ENCODE measurements at places on chromosomes 3 and 15.

GRCh38 chr3:160676547-160677303, at the start of gene ARL14:
ARL14 (plus strand) TSS chr3:160677160; CDS start chr3:160677347, 187 bp downstream.
- DNase-seq: no peak

GRCh38 chr3:140845882-140846281, 95.8 kb upstream of the SLC25A36 start:
- no peak for DNase-seq

- DNase-seq: no peak
Measured at GRCh38 chr15:66132251-66132816, 121.2 kb downstream of the MEGF11 start.

DNA sequence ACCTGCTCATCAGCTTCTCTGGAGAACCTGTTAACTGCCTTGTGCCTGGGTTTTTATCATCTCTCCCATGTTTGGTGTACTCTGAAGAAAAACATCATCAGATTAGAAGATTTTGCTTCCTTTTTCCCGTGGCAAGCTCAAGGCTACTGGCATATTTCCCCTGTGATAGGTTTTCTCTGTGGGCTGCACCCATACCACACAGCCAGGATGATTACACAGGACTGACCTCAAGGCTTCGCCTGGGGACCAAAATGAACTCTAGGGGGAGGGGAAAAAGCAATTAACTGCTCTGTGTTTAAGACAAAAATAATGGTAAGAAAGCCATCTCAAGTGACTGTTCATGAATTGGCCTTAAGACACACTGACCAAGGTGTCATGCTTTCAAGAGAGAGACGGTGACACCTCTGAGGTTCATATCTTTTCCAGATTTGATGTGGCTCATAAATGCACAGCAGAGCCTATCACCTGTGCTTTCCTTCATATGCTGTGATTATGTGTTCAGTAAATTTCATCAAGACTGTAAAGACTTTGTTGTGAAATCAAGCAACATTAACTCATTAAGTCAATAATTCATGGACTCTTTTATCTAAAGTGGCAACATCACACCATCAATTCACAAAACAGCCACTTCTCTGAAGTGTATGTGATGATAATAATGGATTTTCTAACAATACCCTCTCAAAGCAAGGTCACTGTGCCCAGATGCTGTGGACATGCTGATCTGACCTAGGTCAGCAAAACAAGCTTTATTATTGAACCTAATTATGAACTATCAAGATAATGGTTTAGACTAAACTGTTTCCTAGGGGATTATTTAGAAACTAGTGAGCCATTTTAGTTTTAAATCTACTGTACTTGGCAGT, 427.9 kb downstream of the WDR72 start:
- no peak for DNase-seq

GRCh38 chr15:48896869-48897814, 19.2 kb downstream of the EID1 start:
- no peak for DNase-seq

GRCh38 chr15:42891569-42891968, 29.0 kb downstream of the TTBK2 start:
- no peak for DNase-seq

DNA sequence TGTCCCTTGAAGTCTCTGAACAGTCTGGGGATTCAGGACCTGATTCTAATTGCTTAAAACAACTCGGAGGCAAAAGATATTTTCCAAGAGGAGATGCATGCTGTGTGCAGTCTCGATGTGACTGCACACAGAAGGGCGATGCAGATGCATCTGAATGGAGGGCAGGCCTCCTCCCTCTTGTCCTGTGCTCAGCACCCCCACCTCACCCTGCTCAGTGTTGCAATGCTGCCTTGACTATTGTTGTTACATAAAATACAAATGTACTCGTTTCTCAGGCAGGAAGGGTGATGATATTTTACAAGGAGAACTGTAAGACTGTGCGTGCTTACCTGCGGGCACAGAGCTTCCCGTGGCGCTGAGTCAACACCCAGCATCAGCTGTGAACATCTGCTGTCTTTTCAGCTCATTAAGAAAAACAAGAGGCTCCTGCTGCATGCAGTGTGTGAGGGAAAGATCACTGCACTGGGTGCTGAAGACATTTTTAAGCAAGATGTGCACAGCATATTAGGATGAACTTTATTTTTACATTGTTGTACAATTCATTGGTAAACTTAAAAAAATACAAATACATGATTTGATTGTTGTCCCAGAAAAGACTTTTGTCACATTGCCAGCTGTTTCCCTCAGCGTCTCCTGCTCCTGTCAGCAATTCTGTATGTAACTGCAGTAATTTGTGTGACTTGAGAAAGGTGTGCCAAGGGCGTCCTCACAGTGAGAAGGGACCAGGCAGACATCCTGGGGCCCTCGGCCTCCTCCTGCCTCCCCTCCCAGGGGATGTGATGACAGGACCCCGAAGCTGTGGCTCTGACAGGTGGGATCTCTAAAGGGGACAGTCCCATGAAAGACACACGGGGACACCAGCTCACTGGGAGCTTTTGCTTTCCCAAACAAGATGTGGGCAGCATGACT, 56.3 kb upstream of the RPL32 start:
- DNase-seq: no peak

GRCh38 chr3:46400000-46400734, 6.7 kb downstream of the CCR5AS start:
- no peak for DNase-seq

DNA sequence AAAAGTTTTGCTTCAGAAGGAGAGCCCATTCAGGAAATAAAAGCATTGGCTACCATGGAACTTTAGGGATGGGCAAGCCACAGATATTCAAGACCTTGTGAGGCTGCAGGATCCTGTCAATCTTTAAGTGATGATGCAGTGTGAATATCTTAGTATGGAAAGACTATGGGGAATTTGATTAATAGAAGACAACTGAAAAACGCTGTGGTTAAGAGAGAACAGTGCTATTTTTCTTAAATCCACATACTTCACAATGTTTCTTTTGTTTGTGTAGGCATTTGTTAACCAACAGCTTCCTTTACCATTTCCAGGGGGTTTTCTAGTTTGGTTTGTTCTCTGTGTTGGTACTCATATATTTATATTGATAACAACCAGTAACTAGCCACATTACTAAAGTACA, 90.3 kb downstream of the TMEM212 start:
- no peak for DNase-seq

DNA sequence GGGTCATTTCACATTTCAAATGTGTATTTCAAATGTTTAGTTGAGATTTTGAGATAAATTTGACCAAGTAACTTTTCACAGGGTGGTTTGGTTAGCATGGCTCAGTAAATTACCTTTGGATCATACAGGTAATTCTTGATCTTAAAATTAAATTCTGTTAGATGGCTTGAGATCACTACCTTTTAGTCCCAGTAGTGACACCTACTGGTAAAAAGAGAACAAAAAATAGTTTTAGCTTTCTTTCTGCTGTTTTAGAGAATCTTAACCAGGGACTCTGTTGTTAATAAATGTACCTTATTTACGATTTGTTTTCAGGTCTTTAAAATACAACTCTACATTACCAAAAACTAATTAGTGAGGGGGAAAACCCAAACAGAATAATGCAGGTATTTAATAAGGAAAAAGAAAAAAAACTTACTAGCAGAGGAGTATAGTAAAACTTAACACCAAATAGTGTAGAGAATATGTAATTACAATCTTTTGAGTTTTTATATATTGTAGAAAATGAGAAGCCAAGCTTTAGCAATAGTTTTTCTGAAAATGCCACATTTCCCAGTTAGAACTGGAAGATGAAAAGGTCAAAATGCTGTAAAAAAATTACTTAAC, 620.3 kb upstream of the AGTR1 start:
- DNase-seq: no peak

- DNase-seq: no peak
Measured at GRCh38 chr3:14522768-14523167, 17.4 kb downstream of the GRIP2 start.

GRCh38 chr3:131716007-131716406, 213.2 kb upstream of the MRPL3 start:
- DNase-seq: no peak

GRCh38 chr3:30156586-30157498, 449.6 kb upstream of the TGFBR2 start:
- no peak for DNase-seq

GRCh38 chr3:2516762-2517441, 418.2 kb downstream of the CNTN4 start:
- DNase-seq: no peak

DNA sequence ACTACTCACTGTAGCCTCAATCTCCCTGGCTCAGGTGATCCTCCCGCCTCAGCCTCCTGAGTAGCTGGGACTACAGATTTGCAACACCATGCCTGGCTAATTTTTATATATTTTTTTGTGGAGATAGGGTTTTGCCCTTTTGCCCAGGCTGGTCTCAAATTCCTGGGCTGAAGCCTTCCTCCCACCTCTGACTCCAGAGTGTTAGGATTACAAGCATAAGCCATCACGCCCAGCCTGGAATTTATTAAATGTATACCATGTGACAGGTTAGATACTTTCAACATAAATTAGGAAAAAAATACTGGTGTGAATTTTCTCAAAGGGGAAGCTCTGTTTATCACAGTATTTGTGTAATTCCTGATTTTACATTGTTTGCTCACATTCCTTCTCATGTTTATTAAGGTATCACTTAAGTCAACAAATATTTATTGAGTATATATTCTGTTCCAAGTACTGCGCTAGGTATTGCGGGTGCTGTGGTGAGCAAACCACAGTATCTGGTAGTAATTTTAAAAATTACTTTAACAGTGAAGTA, 24.8 kb downstream of the PPP4R2 start:
- no peak for DNase-seq

DNA sequence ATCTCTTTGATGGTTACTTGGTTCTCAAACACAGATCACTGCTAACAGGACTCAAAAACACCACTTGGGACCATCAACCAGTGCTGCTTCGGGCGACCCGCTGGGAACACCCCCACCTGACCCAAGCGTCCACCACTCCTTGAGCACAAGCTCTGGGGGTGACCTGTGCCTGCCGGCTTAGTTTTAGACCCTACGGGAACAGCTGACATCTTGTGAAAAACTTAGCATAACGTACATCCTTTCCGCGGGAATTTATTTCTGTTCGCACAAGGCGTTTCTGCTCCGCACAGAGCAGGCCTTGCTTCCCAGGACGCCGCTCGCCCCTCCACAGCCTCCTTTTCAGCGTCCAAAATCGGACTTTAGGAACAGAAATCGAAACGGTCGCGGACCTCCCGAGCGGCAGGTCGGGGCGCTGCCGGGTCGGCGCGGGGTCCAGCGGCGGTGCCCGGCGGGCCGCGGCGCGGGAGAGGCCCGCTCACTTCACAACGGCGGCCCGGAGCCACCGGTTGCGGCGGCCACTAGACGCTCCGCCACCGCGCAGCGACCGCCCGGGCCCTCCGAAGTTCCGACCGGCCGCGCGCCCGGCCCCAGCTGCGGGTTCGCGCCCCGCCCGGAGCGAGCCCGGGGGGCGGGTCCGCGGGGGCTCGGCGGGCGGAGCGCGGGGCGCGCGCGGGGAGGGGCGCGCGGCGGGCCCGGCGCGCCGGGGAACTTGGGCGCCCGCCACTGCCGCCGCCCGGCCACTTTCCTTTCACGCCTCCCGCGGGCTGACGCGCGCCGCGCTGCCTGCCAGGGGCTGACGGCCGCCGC, 959 bp downstream of the SFMBT1 start:
- no peak for DNase-seq

- DNase-seq: no peak
Measured at GRCh38 chr15:99132122-99132521, 27.2 kb downstream of the SYNM start.

DNA sequence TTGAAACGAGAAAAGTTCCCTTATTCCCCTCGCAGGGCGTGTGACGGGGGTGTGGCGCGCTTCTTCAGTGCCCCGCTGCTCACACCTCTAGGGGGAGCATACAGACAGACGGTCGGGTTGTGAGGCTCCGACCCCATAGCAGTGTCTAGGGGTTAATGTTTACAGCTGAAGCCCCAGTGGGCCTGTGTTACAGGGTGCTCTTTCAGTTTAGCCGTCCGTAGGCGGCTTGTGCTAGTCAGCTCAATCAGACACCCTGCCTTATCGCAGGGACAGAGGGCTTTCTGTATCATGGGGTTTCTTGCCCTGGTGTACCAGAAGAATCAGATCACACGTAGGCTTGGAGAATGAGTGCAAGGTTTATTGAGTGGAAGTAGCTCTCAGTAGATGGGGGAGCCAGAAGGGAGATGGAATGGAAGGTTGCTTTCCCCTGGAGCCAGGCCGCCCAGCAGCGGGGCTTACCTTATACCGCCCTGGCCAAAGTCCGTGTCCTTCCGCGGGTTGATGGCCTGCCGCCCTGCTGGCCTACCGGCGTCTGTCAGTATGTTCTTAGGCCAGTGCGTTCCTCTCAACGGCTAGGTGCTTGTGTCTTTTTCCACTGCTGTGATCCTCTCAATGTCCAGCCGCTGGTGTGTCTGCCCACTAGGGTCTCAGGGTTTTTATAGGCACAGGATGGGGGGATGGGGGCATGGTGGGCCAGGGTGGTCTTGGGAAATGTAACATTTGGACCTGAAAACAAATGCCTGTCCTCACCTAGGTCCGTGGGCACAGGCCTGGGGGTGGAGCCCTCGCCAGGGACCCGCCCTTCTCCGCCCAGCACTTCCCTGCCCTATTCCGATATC, 32.2 kb upstream of the ACP3 start:
- DNase-seq: no peak

DNA sequence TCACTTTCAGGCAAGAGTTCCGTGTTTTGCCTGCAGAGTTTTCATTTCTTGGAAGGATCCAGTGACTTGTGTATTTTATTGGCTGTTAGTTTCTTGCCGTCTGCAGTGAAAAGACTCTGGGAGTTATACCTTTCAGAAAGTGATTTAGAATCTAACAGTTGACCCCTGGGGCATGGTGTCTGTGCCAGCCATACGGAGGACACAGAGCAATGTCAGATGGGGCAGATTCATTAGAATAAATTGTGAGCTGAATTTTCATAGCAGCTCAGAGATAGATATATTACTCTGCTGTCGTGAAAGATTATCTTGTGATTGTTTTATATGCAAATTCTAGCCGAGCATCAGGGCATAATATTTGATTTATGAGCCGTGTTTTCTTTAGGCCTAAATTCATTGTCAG, 131.6 kb downstream of the SV2B start:
- no peak for DNase-seq

GRCh38 chr15:34984889-34985630, 3.0 kb downstream of the ZNF770 start:
- no peak for DNase-seq

DNA sequence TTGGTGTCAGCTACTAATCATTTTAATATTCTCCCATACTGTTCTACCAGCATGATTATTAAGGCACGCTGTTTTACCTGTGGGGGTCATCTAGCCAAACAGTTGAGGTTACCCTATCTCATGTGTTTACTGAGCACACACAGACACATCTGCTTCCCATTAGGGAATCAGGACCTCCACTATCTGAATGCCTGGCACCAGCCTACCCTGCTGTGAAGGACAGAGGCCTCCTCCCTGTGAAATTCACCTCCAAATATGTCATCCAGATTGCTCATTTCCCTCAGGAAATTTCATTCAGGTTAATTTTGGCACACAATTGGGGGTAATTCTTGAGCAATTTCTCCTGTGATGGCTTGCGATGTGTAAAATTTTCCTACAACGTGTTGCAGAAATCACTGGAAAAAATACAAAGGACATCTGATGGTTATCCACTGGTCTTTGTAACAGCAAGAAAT, 155.6 kb upstream of the NR2E3 start:
- no peak for DNase-seq

- DNase-seq: no peak
Measured at GRCh38 chr3:175274056-175274455, 414.9 kb downstream of the NAALADL2 start.

All from cortex of kidney (tissue), 1 donor.